Activated CD8-positive, alpha-beta memory T cell treated with anti-CD3 and anti-CD28 coated beads for 48 hours (primary cell): ENCODE measurements at places on chromosomes 6 and 20.

DNA sequence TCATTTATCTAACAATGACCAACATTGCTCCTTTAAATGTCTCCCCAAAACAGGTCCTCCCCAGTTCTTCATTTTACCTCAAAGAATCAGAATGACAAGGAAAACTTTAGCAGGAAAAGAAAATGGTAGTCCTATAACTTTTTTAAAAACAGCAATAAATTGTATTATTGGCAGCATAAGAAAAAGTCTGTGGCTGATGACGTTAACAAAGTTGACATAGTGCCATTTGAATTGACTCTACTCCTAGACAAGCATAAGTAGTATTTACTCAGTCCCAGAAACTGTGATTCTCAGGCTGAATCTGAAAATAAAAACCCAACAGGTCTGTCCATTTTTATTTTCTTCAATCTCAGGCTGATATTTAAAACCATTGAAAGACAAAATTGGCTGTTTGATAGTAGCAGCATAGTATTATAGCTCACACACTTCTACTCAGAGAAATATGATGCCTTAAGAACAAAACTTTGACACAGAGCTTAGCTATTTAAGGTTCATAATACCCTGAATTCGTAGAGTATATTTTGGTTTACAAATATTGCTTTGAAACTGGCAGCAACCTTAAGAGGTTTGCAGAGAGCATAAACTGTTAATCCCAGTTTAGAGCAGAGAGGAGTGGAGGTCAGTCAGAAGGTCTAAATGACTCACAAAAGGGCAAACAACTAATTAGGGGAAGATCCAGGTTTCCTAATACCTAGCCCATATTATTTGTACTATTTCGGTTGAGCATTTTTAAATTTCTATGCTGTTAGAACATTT is 35.0 kb upstream of the TENT5A start:
- DNase-seq = no peak

DNA sequence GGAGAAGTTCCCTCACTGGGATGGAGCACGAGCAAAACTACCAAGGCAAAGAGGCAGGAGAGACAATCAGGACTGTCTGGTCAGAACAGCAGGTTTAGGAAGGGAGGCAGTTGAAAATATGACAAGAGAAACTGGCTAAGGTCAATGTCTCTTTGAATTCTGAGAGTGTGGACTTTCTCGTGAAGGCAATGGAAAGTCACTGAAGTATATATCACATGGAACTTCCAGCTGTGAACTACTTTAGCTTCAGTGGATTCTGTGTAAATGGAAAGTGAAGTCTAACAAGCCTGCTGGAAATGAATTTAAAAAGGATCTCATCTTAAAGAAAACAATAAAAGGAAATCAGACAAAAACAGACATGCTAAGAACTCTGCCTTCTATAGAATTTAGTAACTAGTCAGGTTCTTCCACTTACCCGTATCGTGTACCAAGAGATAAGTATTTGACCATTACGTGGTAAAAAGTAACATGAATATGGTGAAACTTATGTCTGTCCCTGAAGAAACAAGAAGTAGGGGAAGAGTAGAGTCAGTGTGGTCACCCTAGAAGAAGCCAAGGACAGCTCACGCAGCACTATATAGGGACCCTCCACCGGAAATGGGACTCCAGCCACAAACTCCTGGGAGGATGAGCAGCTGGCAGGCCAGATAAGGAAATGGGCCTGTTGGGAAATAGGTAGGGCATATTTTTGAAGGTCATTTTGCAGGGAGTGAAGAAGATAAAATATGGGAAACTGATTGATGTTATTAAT is 123.4 kb downstream of the MAP7 start:
- no peak for DNase-seq

DNA sequence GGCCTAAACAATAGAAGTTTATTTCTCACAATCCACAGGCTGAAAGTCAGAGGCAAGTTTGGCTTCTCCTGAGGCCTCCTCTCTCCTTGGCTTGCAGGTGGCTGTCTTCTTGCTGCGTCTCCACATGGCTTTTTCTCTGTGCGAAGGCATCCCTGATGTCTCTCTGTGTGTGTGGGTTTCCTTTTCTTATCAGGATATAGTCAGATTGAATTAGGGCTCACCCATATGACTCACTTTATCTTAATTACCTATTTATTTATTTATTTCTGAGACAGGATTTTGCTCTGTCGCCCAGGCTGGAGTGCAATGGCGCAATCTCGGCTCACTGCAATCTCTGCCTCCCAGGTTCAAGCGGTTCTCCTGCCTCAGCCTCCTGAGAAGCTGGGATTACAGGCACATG is 30.7 kb downstream of the LINC00237 start:
- DNase-seq = no peak

DNA sequence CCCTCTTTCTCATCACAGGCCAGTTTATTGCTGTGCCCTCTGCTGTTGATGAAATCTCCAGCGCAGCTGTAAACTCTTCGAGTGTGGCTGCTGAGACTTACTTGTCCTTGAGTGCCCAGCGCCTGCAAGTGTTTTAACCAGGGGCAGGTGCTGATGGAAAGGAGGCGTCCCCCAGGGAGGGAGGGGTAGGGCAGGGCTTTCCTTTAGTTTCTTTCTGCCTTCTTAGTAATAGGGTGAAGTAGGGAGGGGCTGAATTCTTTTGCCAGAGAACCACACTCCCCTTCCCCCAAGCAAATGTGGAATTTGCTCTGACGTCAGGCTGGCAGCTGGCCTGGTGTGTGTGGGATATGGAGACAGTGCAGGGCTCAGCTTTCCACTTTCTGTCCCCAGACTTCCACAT is 61.2 kb downstream of the IGF2R start:
- DNase-seq = no peak

- DNase-seq = no peak
These were observed 27.1 kb downstream of the SMOC2 start for GRCh38 chr6:168468045-168468444.

- DNase-seq = no peak
These were observed 75.4 kb downstream of the PERP start for GRCh38 chr6:138031850-138032249.

DNA sequence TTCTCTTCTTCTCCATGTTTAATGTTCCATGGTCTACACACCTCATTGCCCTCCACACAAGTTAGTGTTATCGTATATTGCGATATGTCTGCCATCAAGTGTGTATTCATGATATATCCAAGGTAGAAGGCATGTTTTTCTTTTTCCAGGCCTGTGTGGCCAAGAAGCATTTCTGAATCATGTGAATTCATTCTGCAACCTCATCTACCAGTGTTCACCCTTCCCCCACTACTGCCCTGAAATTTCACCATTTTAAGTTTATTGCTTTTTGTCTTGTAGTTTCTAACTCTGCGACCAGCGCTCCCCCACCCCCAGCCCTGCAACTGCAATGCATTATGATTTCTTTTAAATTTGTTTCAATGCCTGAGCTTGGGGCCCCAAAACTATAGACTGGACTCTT is 618.0 kb upstream of the FLRT3 start:
- no peak for DNase-seq

DNA sequence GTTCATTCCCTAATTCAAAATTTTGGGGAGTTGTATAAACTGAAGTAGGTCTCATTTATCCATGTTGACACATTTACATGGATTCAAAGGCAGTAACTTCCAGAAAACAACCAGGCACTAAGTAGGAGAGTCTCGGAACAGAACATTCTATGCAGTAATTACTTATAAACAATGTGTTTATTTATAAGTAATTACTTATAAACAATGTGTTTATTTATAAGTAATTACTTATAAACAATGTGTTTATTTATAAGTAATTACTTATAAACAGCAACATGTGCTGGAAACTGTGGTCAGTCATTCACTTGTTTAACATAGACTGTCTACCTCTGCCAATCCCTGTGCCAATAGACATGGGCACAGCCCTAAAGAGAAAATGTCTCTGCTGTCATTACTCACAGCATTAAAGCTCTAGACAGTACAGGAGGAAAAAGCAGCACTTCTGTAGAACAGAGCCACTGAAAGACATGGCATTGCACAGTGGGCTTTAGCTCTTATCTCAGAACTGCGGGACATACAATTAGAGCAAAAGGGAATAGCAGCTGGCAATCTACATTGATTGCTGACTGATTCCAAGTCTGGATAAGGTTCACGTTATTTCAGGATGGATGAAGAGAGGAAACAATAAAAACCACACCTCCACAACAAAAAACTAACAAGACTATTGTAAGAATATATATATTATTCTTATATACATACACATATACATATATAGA is 188.2 kb downstream of the WDR27 start:
- DNase-seq = no peak

GRCh38 chr6:13395272-13396237 is 67.2 kb upstream of the TBC1D7 start:
- DNase-seq = no peak

GRCh38 chr20:50887576-50887975 is 43.7 kb downstream of the ADNP start:
- no peak for DNase-seq

DNA sequence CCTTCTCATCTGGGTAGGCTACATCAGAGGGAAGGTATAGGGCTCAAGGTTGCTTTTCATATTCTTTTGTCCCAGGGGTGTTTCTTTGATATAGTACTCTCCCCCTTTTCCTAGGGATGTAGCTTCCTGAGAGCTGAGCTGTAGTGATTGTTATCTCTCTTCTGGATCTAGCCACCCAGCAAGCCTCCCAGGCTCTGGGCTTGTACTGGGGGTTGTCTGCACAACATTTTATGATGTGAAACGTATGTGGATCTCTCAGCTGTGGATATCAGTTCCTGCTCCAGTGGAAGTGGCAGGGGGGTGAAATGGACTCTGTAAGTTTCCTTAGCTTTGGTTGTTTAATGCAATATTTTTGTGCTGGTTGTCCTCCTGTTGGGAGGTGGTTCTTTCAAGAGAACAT is 437.3 kb upstream of the SYNCRIP start:
- no peak for DNase-seq

DNA sequence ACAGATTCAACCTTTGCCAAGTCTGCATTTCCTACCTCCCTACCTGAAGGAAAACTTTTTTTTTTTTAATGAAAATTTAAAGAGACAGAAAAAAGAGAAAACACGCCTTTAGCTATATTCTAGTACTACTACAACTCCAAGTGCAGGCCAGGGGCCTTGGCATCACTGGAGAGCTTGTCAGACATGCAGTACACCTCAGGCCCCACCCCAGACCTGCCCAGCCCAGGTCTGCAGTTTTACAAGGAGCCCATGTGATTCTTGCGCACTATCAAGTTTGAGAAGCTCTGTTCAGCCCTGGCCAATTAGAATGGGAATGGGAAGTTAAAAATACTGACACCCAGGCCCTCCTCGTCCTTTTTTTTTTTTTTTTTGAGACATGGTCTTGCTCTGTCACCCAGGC is 85.0 kb downstream of the NFATC2 start:
- DNase-seq = no peak

DNA sequence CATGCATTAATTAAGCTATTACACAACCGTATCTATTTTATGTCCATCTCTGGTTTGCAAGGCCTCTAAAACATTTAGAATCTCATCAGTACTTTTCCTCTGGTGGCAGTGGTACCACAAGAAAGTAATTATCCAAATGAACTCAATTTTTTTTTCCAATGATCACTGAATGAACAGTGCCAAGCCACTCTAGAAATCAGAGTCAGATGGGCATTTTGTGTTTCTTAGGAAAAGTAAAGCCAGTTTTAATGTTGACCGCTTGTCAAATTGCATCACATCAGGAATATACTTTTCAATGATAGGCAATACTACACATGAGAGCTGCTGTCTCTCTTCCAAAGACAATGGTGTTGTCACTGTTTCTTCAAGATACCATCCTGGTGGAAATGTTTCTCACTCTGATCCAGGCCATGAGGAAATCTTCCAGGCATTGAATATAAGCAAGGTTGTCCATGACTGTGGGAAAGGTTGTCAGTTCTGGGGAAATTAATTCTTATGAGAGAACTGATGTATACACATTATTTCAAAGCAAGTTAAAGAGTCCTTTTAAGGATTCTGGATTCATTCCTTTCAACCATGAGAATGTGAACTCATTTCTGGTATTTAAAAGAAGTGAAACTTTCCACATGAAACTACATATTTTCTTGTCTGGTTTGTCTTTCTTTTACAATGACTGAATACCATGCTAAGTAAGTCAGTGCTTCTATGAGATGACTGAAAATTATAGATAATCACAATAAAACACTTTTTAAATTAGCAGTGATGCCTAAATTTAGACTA is 108.8 kb upstream of the TCF21 start:
- no peak for DNase-seq

GRCh38 chr6:27531772-27532459 is 59.0 kb upstream of the ZNF184 start:
- DNase-seq = no peak

GRCh38 chr6:135030056-135030473 is 24.6 kb downstream of the HBS1L start:
- no peak for DNase-seq

DNA sequence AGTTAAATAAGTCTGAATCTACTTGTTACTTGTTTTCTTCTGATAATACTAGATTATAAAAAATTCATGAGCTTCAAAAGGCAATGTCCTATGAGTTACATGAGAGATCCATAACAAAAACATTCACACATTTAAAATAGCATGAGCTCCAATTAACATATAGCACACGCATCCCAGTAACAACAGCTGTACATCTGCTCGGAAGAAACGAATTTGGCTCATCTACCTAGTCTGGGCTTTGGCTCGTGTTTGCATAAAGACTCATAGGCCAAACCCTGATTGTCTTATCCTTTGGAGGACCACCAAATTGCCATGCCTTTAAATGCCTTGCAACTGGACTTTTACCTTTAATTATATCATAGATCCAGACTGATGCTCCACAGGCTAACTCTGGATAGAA is 259.7 kb upstream of the CHD6 start:
- no peak for DNase-seq

GRCh38 chr6:44867571-44868334 is 460.4 kb upstream of the RUNX2 start:
- no peak for DNase-seq

- DNase-seq = no peak
These were observed 341.3 kb upstream of the PRDM1 start for GRCh38 chr6:105744815-105745214.

DNA sequence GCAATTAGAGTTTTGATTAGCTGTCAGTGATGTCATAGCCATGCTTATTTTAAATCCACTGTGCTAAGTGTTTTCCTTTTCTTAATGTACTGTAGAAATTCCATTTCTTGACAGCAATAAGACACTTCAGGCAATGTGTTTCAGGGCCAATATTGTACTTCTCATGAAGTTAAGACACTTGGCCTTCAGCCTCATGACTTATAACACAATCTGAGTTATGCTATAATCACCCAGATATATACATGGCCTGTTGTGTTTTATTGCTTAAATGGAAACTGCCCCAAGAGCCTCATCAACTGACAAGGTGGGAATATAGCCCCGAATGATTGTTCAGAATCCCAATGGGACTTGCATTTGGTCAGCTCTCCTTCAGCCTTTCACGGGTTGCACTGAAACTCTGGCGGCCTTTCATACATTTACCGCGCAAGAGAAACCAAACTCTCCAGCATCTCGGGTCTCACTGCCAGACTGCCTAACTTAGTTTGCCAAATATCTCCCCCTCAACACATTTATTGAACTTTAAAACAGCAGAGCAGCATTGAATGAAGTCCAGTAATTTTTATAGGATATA is 44.2 kb upstream of the TBX18 start:
- DNase-seq = no peak

DNA sequence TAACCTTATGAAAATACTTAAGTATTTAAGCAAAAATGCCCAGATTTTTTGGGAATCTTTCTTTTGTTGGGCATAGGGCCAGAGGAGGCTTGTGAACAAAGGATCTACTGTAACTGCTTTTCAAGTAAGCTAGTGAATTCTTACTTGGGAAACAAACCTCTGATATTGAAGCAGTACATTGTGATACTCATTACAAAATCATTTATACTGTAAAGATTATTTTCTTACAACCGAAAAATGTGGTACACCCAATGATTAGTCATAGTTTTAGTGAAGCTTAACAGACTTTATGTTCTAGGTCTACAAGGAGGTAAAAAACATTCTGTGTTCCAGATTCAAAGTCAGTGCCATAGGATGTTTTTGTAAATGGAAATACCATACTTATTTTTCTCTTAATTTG is 272.9 kb upstream of the KCNQ5 start:
- DNase-seq = no peak
